IMR-90 (cell line): ENCODE measurements at places on chromosomes 3 and 15. TPM values are rescaled to one million over a fixed set of nuclear protein-coding genes. Genes with fewer than 3 reads are reported as not detected.

DNA sequence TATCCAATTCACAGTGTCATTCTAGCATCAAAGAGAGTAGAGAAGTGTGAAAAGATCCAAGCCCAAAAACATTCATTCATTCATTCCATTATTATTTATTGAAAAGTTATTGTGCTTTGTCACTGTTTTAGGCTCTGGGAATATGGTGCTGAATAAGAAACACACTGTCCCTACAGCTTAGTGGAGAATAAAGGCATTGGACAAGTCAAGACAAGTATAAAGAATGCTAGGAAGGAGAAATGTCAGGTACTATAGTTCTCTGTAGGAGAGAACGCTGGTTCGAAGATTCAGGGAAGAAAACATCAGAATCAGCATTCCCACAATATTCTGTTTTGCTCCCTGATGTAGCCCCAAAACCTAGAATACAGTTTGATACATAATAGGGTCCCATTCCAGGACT is 128.8 kb upstream of the CHRM5 start:
- DNase-seq, result no peak

DNA sequence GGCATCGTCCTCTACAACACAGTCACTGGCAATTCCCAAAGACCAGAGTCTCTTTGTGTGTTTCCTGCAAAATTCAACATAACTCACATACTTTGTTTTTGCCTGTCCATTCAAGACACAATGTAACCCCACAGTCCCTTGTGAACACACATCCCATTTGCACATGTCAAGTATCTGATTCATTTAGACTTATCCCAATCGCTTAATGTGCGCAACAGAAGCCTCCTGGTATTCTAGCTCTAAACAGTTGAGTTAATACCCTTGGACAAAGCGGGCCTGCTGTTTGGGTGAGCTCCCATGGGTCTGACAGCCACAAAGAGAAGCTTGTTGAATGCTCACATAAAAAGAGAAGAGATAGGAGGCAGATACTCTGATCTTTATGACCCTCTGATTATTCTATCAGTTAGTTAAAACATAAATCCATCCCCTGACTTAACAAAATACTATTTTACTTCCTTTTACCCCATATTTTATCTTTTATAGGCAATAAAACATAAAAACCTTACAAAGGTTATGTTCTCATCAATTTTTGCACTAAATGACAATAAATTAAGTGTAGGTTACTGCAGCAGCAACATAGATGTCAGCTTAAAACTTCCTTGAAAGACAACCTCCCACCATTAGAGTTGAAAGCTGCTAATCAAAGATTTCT is 79.4 kb downstream of the ANXA2 start:
- DNase-seq, result no peak

DNA sequence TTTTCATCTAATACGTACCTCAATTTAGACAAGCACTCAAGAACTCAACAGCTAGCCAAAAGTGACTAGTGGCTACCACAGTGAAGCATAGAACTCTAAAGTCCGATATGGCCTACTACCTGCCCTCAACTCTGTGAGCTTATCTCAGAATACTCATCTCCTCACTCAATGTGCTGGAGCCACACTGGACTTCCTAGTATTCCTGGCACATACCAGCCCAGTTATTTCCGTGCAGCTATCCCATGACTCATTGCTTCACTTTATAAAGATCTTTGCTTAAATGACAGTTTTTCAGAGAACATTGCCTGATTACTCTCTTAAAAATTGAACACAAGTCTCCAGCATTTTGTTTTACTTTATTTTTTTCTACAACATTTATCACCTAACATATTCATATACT is 524.7 kb downstream of the PYDC2 start:
- no peak for DNase-seq

- DNase-seq, result peak; percentile 5
Observed at GRCh38 chr3:53721187-53722119, 124.8 kb downstream of the CHDH start.

The SLC35G2 gene
- 6.6 and 8.6 TPM in 2 replicates for total RNA-seq

The RHOV gene
- total RNA-seq, result not detected in 2 replicates

DNA sequence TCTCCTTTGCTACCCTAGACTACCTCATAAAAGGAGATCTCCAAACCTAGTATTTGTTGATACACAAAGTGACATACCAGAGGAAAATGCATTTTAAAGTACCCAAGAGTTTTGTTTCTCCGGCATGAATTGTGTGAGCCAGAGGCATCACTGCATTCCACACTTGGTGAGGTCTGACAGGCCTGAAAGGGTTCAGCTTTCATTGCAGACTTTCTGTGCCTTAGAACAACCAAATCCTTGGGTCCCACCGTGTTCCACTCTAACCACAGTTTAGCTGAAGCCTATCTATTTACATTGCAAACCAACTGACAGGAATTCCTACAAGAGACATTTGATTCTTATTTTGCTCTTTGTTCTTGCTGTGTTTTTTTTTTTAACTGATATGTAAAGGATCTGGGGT is 21.0 kb upstream of the EID1 start:
- peak; percentile 69 for DNase-seq

GRCh38 chr3:177478170-177478867 is 281.0 kb upstream of the TBL1XR1 start:
- peak; percentile 100 for DNase-seq

DNA sequence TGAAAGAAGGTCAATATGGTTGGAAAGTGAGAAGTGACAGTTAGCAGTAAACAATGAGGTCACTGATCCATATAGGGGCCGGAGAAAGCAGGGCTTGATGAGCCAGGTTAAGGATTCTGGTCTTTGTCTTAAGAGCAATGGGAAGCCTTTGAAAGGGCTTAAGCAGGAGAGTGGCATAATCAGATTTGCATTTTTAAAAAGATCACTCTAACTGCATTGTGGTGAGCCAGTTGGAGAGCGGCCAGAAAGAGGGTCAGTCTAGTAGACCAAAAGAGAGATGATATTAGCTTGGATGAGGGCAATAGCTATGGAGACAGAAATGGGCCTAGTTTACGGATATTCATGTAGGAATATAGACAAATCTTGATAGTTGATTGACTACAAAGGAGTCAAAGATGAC is 46.6 kb downstream of the CPNE4 start:
- no peak for DNase-seq

DNA sequence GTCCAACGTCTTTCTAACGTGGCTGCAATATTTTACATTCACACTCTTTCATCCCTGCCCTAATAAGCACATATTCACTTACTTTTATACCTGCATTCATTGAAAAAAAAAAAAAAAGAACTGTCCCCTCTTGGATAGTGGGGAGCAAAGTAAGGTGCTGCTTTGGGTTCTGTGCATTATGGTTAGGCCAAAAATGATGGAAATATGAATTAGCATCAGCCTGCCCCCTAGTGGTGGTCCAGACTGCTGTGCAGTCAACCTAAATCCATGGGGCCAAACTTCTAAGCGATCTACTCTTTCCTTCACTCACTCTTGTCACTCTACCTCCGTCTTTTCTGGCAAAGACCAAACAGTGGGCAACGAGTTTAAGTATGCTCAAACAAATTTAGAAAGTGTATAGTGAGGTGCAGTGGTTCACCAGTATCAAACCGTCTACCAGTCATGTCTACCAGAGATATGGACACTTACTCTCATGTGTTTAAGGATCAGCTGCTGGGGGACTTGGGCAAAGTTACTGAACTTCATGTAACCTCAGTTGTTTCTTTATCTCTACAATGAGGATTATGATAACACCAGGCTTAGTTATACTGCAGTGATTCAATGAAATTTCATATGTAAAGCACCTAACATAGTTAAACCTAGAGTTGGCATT is 61.5 kb upstream of the GRM7 start:
- no peak for DNase-seq

The NAALADL2 gene
- total RNA-seq, result 19.2 and 20.6 TPM in 2 replicates

DNA sequence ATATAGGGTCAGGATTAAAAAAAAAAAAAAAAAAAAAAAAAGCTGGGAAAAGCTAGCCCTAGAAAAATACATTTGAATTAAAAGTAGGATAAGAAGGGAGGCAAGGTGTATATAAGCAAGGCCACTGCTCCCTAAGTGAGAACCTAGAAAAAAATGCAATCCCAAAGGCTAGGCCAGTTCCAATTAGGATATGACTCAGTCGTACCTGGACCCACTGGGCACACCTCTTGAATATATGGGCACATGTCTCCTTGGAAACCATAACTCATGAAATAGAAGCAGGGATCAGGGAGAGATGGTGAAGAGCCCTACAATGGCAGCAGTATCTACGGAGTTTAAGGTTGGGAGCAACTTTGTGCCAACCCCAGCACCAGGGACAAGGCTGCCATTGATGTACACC is 314.1 kb upstream of the IL12A start:
- no peak for DNase-seq

The PLSCR2 gene
- total RNA-seq, result not detected in 2 replicates

The NR2E3 gene
- under 0.01 and 0.56 TPM in 2 replicates for total RNA-seq

GRCh38 chr15:49460411-49460941 is 37.4 kb downstream of the FGF7 start:
- no peak for DNase-seq

The MON1A gene
- total RNA-seq, result 6.9 and 8.2 TPM in 2 replicates

The UBR1 gene
- total RNA-seq, result 30.1 and 48.9 TPM in 2 replicates

GRCh38 chr3:22922317-22922716 is 280.8 kb upstream of the UBE2E2 start:
- peak; percentile 9 for DNase-seq

The HYAL2 gene
- total RNA-seq, result 53.6 and 56.8 TPM in 2 replicates

The ITIH4 gene
- 0.28 and 0.36 TPM in 2 replicates for total RNA-seq

The TUSC7 gene
- not detected in 2 replicates for total RNA-seq

DNA sequence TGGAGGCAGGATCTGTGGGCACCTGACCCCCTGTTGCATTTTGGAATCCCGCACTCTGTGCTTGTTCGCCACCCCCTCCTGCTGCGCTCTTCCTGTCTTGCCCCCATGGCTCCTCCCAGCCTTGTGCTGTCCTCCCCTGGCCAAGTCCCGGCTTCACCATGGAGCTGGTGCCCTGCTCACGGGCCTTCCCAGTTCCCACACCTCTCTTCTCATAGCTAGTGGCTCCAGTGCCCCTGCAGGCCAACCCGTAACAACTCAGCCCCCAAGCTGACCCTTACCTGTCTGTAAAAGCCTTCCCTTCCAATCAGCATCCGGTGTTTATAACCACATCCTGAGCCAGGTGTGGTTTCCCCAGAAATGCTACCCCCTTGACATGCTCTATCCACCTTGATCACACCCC is 407.7 kb upstream of the C2CD4B start:
- DNase-seq, result no peak

The NXPE3 gene
- total RNA-seq, result 23.1 and 23.8 TPM in 2 replicates

- DNase-seq, result peak; percentile 52
Observed at GRCh38 chr3:177236704-177237103, 39.4 kb upstream of the TBL1XR1 start.

- DNase-seq, result no peak
Observed at GRCh38 chr3:71128961-71129360, 454.6 kb downstream of the FOXP1 start.
